ENCODE measurements at places on chromosomes 6 and 20.

- DNase-seq: no peak
These were observed 65.4 kb upstream of the FBXL4 start for GRCh38 chr6:99013145-99013544.

- DNase-seq: no peak
These were observed 241.1 kb upstream of the RIMS1 start for GRCh38 chr6:71645299-71645698.

- DNase-seq: peak; percentile 32
These were observed 162.7 kb downstream of the NFATC2 start for GRCh38 chr20:51379601-51380341.

GRCh38 chr6:13760307-13761304 lies 49.0 kb upstream of the RANBP9 start:
- peak; percentile 65 for DNase-seq

DNA sequence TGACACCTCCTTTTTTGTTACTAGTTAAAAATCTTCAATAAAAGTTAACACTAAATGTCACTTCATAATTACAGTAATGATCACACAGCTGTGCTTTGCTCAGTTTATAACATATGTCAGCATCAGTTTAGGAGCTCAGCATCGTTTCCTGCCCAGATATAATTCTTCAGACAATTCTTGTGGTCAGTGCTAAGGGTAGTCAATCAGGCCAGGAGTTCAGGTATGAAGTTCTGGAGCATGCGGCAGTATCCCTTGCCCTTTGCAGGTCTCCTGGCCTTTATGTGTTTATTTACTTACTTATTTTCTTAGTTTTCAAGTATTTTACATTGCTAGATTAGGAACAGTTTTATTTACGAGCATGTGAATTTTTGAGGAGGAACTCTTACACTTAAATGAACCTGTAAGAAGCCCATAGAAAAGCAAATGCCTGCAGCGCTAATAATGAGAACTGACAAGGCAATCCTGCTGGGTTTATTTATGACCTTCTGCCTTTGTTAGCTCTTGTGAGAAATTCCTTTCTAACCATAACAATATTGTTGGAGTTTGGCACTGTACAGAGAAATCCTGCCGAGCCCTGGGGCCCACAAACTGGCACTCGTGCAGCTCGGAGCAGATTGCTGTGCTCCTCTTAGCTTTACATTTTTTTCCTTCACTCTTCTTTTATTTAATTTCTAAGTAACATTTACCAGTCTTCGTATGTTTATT lies 252.8 kb downstream of the TMEM242 start:
- peak; percentile 27 for DNase-seq

GRCh38 chr20:43682446-43682845 lies 15.5 kb downstream of the MYBL2 start:
- no peak for DNase-seq

GRCh38 chr6:119952696-119953095 lies 603.1 kb upstream of the MAN1A1 start:
- no peak for DNase-seq

DNA sequence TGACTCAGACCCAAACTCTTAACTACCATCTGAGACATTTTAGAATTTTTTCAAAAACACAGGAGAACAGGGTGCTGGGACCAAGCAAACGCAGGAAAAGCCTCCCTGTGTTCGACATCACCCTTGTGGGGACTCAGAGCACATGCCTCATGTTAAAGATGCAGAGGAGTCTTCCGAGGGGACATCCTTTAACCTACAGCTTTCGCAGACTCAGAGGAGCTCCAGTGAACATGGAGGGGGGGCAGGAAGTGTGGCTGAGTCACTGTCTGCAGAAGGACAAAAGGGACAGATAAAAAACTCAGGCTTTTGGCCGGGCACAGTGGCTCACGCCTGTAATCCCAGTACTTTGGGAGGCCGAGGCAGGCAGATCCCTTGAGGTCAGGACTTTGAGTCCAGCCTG lies 15.1 kb downstream of the BMP7 start:
- no peak for DNase-seq

DNA sequence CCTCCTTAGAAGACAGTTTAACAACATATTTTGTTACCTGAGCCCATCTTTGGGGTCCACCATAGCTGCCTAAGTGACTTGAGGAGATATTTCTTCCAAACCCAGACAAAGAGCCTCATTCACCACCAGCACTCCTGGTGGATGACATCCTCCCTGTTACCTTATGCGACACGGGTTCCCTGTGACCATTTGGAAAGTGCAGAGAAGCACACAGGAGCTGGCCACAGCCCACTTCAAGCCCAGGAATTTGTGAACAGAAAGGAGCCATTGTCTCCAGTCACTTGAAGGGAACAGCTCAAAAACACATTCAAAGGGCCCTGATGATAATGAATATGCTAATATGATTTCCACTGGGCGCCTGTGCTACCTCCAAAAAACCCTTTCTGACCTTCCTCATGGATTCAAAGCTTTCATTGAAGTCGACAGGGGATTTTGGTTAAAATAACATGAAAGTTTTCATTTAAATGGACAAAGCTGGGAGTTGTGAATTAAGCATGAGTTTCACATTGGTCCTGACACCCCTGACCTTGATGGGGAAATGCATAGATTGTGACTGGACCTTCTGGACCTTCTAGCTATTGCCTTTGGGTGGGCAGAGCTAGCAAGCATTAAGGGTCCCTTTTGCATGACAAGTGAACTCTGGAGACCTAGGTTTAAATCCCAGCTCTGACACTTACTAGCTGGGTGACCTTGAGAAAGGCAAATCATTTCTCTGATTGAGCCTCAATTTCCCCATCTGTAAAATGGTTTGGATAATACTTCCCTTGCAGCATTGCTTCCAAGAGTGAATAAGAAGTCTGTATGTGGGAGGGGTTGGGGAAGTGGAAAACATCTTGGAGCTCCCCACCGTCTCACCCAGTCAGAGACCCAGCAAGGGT lies 83.3 kb upstream of the SIRPA start:
- DNase-seq: no peak

GRCh38 chr6:16583144-16583762 lies 178.0 kb downstream of the ATXN1 start:
- no peak for DNase-seq

DNA sequence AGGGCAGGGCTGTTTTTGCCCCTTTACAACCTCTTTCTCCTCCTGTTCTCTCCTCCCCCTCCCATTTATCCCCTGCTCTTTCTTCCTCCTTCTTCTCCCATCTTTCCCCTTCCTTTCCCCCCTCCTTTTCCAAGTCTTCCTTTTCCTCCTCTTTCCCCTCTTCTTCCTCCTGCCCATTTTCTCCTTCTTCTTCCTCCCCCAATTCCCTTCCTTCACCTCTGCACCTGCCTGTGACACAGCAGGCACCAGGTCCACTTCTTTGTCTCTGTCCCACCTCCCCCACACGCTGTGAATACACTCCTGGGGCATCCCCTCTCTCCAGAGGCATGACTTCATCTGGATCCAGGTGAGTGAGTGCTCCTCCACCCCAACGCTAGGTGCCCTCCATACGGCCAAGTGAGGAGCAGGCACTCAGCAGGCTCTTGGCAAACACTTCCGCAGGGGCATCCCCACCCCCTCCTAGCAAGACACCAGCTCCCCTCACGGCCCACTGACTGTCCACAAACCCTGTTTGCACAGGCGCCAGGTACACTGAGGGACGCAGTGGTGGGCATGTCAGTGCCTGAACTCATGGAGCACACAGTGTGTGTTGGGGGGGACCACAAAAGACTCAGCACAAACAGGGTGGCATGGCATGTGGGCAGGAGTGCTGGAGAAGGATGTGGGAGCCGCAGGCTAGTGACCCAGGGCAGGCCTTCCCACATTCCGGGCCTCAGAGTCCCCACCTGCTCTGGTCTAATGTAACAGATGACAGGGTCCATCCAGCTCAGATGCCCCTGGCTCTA lies 10.7 kb upstream of the TLDC2 start:
- DNase-seq: no peak

DNA sequence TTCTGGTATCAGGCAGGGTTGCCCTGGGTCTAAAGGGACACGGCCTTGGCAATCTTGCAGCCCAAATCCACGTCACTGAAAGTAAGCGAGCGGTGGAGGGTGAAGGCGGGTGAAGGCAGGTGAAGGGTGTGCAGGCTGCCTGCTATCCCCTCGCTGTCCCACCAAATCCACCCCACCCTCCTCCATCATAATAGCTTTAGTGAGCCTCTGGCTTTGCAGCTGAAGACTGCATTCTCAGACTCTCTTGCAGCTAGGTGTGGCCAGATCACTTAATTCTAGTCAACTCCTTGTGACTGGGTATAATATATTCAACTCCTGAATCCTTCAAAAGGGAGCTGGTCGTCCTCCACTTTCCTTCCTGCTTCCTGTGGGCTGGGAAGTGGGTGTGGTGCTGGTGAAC lies 126.7 kb upstream of the TRAF3IP2 start:
- no peak for DNase-seq

- DNase-seq: peak; percentile 44
These were observed 162.7 kb downstream of the RALGAPA2 start for GRCh38 chr20:20549704-20550103.

GRCh38 chr20:33284284-33284683 lies 1.3 kb downstream of the BPIFB1 start:
- DNase-seq: no peak

GRCh38 chr20:50415021-50415515 lies 95.1 kb upstream of the PTPN1 start:
- peak; percentile 48 for DNase-seq

DNA sequence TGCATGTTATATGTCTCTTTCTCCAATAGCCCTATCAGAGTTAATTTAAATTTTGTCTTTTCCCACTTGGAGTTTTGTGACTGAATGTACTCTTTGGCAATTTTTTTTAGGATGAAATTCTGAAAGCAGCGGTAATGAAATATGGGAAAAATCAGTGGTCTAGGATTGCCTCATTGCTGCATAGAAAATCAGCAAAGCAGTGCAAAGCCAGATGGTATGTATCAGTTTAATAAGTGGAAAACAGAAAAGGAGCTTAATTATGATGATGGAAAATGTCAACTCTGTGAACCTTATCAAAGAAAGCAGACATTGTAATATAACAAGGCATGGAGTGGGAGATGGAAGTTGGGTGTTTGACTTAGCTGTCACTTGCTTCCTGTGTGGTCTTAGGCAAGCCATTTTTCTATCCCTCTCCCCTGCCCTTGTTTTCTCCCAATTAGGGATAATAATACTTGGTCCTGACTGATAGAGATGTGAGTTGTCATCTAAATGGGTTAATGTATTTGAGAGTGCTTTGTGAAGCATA lies 2.7 kb downstream of the CDC5L start:
- no peak for DNase-seq

DNA sequence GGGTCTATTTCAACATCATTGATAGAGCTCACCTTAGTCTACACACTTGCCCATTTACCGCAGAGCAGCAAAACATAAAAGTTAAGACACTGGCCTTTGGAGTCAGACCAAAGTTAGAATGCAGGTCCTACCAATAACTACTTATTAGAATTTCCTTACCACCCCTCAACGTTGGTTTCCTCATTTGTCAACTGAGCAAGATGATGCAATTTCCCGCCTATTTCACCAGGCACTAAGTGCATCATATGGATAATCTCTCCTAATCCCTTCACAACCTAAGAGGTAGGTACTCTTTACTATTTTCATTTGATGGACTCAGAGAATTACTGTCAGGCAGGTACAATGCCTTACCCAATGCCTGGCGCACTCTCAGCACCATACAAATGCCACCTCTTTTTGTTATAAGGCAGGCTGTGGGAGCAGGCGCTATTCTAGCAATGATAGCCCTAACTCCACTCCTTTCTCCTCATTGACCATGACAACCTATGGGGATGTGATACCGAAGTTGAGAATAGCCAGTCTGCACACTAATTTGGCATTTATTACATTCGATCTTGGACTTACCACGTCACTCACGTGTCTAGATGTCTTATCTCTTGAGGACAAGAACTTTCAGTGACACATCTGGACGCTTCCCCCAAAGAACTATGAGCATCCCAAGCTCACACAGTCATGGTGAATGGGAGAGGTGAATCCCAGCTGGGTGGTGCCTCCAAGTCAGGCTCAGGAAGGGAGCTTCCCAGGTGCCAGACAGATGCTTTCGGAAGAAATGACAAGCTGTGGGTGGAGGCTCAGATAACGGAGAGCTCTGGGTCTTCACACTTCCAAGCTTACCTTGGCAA lies 128.1 kb upstream of the STMND1 start:
- DNase-seq: no peak

DNA sequence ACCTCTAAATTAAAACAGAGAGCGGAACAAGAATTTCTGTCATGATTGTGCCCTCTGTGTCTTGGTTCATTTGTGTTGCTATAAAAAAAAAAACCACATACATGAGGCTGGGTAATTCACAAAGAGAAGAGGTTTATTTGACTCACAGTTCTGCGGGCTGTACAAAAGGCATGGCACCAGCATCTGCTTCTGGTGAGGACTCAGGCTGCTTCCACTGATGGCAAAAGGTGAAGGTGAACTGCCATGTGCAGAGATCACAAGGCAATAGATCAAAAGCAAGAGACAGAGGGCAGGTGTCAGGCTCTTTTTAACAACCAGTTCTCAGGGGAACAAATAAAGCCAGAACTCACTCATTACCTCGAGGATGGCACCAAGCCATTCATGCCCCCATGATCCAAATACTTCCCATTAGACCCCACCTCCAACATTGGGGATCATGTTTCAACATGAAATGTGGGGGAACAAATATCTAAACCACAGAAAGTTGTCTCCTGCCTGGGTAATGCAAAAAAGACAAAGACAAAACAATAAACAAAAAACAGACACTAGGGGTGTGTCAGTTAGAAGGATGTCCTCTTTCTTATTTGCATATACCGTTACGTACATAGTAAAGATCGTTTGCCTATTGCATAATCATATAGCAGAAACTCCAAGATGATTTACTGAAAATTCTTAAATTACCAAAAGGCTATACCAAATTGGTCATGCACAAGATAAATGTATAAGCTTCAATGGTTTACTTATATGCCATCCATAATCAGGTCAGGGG lies 17.0 kb downstream of the SERPINB9 start:
- DNase-seq: no peak

GRCh38 chr6:40778918-40779317 lies 191.8 kb upstream of the LRFN2 start:
- DNase-seq: no peak

DNA sequence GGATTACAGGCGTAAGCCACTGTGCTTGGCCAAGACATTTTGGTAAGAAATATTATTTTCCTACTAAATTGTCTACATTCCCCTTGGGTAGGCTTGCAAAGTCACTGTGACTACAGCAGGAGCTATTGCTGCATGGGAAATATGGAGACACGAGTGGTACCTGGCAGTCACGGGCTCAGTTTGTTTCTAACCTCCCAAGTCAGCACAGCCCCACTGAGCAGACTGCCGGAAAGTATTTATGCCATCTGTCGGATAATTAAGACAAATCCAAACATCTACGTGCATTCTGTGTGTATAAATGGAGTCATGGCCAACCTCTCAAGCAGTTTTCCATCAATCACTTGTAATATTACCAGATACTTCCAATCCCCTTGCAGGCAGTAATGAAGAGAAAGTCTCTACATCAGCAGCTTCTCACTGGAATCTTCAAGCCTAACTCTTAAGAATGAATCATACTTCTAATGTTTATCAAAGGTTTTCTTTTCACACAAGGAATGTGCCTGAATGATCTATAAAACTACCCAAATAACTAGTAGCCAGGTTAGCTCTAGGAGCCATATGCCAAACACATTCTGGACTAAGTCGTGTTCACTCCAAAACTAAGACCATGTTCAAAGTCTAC lies 20.1 kb downstream of the PSMB1 start:
- DNase-seq: no peak

Data from tongue (tissue), 3 donors.